Epithelial cell of proximal tubule (primary cell): ENCODE measurements at places on chromosomes 4 and X.

DNA sequence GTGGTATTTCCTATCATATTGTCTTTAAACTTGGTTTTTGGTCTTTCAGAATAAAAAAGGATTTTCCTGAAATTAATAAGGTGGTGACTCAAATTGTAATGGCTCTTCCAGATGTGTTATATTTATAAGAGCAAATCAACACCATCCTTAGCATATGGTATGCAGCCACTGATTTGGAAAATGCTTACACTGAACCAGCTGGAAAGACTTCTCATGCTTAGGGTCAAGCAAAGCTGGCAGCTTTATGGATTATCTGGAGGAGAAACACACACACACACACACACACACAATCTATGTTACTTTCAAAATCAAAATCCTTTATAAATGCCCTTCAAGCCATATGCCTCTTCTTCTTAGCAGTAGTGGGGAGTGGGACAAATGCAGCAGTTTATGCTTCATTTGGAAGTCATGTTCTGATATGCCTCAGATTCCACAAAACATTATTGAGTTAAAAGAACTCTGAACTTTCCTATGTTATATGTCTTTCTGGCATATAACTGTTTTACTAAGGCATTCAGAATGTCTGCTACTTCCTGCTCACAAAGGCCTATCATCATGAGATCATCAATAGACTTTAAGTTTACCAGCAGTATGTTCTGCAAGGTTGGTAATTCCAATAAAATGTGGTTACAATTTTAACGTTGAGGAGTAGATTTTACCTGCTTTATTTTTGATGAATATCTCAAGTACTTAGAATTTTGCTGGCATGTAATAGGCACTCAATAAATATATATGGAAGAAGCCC lies 72.9 kb upstream of the PRDM5 start:
- DNase-seq, result no peak

DNA sequence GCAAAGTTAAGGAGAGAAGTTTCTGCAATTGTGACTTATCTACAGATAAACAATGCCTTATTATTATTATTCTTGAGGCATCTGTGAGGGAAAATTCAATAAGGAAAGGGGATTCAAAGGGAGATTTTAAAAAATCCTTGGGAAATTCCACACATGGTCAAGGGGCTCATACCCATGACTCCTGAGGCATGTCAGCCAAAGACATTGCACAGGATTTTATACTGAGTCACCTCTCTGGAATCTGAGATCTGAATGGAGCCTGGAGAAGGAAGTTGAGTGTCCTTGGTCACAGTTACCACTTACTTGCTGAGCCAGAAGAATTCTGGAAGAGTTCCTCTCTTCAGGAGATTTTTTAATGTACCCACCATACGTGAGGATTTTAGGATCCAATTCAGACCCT lies 14.4 kb upstream of the CXCL8 start:
- peak; percentile 97 for DNase-seq

DNA sequence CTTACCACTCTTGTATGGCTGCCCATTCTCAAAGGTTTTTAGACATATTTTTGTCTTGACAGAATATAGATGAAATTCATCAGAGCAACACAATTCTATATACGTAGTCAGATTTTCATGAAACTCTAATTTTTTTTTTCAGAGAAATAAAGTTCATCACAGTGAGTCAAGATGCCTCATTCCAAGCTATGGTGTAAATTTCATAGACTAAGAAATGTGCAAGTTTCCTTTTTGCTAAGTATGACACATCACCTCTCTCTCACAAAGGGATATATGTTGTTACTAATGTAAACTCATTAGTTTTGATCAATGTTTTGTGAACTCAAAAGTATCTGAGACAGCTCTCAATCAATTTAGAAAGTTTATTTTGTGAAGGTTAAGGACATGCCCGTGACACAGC lies 60.4 kb upstream of the ATXN3L start:
- DNase-seq, result no peak

- DNase-seq, result no peak
These were observed 118.4 kb downstream of the DTHD1 start for GRCh38 chr4:36399762-36400353.

GRCh38 chr4:176436293-176436973 lies 116.7 kb downstream of the SPCS3 start:
- no peak for DNase-seq

DNA sequence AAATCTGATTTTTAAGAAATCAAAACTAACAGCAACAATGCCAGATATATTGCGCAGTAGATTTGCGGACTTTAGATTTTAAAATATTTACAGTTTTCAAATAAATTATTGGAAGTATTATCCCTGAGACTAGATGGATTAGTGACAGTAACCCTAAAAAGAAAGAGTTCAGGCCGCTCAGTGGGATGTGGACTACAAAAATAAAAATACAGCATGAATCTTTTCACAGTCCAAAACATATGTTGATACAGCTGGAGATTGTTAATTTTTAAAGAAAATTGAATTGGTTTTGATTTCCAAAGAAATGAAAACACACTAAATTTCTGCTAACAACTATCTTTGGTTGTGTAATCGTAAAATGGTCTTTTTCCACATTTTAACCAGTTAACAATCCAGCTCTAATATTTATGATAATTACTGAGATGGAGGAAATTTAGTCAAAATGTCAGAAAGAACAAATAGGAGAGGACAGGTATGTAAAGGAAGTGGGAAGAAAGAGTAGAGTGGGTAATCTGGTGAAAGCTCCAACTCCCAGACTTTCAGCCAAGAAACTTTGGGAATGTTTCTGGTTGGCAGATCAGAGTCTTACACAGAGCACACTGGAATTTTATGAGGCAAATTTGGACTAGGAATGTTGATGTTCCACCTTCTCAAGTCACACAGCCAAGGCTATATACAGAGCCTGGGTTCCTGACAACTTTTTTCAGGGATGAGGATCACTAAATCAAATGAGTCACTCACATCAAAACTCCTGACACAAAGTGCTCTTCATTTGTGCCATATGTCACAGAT lies 15.1 kb downstream of the C4orf36 start:
- DNase-seq, result no peak

- DNase-seq, result no peak
These were observed 53.4 kb downstream of the GABRB1 start for GRCh38 chr4:47084795-47085194.

DNA sequence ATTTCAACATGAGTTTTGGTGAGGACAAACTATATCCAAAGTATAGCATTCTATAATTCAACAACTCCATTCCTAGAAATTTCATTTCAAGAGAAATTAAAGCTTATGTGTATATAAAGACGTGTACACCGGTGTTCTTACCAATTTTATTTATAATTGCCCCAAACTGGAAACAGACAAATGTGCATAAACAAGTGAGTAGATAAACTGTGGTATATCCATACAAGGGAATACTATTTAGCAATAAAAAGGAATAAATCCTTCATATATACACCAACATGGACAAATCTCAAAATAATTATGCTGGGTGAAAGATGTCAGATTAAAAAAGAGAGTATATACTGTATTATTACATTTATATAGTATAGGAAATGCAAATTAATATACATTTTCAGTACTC lies 19.9 kb downstream of the HNRNPH2 start:
- DNase-seq, result no peak

GRCh38 chr4:38925492-38926413 lies 58.1 kb downstream of the FAM114A1 start:
- DNase-seq, result no peak

GRCh38 chrX:43882294-43882681 lies at the start of gene MAOB:
TSS of gene MAOB (minus strand) at chrX:43882450. CDS start at chrX:43882299, 151 bp downstream.
- no peak for DNase-seq

DNA sequence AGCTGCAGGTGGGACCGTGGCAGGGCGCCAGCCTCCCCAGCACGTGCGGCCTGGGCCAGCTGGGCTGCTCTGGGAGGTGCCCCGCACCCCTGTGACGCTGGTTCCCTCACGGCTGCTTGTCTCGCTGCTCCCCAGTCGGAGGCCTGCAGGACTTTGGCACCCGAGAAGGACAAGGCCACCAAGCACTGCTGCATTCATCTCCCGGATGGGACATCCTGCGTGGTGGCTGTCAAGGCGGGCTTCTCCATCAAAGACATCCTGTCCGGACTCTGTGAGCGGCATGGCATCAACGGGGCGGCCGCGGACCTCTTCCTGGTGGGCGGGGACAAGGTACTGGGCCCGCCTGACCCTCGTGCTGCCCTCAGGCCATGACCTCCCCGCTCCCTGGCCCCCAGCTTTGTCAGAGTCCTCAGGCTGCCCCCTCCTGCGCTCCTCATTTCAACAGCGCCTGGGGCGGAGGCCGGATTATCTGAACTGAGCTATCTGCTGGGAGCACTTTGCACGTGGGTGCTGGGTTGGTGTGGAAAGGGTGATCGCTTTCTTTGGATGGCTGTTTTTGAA lies 19.4 kb upstream of the HGFAC start:
- no peak for DNase-seq

DNA sequence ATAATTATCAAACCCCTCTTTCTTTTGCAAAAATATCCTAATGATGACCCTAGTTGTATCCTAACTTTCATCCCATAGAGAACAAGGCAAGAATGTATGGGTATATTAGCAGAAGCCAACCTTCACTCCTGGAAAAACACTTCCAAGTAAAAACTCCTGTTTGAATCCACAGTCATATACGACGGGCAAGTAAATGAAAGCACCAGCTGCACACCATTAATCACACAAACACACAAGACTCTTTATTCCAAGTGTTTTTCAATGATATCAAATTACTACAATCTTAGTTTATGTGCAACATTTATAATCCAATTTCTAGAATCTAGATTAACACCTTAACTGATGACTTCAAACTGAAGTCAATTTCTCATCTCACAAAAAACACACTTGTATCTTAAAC lies 22.9 kb downstream of the ACSL4 start:
- no peak for DNase-seq

GRCh38 chr4:175772170-175772705 lies 39.8 kb downstream of the GPM6A start:
- DNase-seq, result no peak

- DNase-seq, result no peak
These were observed 56.1 kb downstream of the TSPAN5 start for GRCh38 chr4:98602270-98602669.

GRCh38 chr4:2249526-2250356 lies 7.8 kb upstream of the HAUS3 start:
- DNase-seq, result no peak

DNA sequence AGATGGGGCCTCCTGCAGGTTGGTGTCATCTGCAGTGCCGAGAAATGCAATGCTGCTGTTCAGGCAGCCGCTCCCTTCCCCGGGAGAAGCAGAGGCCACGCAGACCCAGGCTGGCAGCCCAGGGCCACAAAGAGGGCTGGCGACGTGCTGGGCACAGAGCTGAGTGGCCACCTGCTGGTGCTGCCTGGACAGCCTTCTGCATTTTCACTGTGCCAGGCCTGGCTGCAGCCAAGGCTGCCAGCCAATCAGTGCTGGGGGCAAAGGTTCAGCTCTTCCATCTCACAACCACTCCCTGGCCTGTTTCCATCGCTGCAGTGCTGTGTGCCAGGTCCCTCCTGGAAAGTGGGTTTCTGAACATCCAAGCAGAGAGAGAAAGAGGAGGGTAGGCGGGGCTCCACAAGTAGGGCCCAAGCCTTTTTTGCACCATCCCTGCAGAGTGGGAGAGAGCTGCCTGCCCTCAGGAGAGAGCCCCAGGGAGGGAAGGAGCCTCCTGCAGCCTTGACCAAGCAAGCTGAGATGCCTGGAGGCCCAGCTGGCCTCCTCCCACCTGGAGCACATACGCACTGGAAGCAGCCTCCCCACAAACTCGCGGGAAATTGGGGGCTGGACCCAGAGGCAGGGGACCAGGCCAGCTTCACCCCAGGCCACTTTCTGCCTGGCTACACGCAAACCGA lies 20.1 kb downstream of the ADRA2C start:
- no peak for DNase-seq

DNA sequence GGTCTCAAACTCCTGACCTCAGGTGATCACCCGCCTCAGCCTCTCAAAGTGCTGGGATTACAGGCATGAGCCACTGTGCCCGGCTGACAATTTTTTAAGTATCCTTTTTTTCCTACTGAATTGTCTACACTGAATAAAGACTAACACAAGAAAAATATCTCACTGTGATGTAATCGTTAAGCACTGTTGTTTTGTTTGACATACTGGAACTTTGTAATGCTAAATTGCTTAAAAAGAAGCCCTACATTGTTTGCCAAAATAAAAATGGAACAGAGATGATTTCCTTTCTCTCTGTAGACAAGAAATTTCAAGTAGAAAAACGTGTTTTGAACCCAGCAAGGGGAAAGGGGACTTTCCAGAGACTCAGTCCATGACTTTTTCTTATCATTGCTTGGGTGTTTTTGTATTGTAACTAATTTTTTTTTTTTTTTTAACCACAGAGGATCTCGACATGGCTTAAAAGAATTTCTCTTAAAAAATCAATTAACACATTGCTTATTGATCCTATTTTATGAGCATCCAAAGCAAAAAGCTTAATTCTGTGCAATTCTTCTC lies 74.9 kb downstream of the TMEM156 start:
- no peak for DNase-seq

GRCh38 chr4:70940134-70940533 lies 38.0 kb downstream of the MOB1B start:
- DNase-seq, result no peak

- DNase-seq, result no peak
These were observed 45.4 kb downstream of the SEC24D start for GRCh38 chr4:118790544-118790943.
